ENCODE measurements at places on chromosomes 7 and 10.

DNA sequence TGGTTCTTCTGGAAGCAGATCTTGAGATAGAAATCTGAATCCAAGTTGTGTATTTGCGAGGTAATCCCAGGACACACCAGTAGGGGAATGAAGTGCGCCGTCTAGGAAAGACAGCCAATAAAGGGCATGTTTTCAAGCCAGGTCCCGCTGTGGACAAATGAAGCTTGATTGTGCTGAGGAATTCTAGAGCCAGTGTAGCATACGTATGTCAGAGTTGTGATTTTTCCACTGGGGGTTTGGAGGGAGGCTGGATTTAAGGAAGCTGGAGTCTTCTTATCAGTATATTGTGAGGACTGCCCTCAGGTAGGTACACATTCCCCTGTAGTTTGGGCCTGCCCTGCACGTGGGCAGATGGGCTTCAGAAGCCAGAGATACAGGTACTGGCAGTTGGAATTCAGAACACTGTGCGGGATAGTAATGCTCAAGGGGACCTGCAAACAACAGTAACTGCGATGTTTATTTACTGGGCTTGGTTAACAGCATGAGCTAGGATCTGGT is 50.9 kb downstream of the GALNT11 start:
- no peak for DNase-seq

- no peak for DNase-seq
Observed at GRCh38 chr7:11120068-11120664, 146.5 kb downstream of the PHF14 start.

DNA sequence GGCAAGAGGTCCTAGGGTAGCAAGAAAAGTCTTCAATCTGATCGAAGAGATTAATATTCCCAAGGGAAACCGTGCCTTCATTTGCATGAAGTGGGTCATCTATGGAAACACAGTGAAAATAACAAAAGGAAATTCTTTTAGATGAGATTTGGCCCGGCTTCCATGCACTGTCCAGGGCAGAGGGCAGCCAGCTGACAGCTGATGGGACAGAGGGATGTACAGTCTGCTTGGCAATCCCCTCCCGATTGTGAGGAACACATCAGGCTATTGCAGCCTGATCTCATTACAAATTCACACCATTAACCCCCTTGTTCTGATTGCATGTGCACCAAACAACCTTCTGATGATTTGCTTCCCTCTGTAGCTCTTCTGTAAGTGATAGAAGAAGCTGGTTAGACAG is 105.3 kb downstream of the FRMD4A start:
- no peak for DNase-seq

DNA sequence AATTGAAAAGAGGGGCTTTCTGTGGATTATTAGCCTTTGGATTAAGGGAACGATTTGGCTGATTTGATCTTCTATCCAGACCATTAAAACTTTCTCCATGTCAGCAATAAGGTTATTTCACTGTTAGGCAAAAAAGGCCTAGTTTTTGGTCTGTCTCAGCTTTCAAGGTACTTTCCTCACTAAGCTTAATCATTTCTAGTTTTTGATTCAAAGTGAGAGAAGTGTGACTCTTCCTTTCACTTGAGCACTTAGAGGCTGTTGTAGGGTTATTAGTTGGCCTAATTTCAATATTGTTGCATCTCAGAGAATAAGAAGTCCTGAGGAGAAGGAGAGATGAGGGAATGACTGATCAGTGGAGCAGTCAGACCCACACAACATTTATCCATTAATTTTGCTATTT is 596.0 kb upstream of the TPK1 start:
- DNase-seq, result no peak

- DNase-seq, result no peak
Observed at GRCh38 chr10:105855791-105856190, 1214.7 kb downstream of the SORCS3 start.

- DNase-seq, result no peak
Observed at GRCh38 chr10:31605861-31606525, 287.0 kb downstream of the ZEB1 start.

DNA sequence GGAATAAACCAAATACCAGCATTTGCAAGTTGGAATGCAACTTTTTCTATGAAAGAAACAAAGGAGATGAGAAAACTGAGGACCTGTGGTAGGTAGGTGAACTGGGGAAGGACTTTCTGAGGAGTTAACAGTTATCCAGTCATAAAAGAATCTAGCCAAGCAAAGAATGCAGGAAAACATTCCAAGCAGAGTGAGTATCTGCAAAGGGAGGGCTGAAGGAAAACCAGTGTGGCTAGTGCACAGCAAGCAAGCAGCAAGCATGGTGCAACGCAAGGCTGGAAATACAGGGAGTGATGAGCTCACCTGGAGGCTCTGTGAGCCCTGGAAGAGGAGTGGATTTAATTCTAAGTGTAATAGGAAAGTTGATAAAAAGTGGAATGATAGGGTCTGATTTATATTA is 44.0 kb downstream of the RTKN2 start:
- no peak for DNase-seq

DNA sequence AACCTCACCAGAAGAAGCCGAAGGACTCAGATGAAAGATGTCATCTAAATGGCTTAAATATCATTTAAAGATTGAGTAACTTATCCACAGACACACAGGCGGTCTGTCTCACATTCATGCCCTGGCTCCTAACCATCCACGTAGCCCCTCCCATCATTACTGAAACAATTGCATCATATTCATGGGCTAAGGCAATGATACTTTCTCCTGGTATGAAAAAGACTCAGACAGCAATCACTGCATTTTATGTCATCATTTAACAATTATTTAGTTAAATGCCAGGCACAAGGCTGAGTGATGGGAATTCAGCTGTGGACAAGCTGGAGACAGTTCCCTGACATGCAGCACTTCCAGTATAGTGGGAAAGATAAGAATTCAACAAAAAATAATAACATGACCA is 11.2 kb upstream of the TECTB start:
- no peak for DNase-seq

DNA sequence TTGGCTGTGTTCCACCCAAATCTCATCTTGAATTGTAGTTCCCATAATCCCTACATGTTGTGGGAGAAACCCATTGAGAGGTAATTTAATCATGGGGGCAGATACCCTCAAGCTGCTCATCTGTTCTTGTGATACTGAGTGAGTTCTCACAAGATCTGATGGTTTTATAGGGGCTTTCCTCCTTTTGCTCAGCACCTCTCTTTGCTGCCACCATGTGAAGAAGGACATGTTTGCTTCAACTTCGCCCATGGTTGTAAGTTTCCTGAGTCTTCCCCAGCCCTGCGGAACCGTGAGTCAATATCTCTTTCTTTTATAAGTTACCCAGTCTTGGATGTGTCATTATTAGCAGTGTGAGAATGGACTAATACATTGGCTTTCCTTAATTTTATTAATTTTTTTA is 527.8 kb downstream of the MDFIC start:
- no peak for DNase-seq

GRCh38 chr10:60870416-60870728 is 73.6 kb downstream of the RHOBTB1 start:
- no peak for DNase-seq

DNA sequence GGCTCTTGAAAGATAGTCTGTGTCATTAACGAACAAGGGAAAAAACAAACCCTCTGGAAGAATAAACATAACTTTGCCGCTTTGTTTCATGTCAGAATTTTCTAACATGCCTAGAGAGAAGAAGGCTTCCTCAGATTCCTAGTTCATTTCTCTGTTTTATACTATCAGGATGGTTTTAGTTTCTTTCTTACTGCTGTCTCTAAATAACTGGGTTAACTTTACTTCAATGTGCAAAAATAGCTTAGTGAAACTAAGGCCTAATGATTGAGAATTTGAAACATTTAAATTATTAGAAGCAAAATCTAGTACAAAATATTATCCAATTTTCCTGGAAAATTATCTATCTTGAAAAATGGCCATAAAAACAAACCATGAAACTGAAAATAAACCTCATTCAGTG is 72.1 kb upstream of the OGDHL start:
- DNase-seq, result no peak

DNA sequence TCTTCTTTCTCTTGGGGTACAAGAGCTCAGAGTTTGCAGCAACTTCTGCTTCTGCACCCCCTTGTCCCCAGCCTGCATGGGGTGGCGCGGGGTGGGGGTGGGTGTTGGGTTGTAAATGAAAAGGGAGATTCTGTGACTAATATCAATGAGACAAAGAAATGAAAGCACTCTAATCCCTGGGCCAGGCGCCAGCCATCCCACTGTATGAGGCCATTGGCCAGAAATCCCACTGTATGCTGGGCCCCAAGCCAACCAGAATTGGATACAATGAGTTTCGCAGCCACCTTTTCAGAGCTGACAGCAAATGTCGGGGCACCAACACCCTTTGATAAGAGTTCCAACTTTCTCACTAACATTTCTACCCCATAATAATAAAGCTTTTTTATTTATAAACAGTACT is 10.9 kb upstream of the PTN start:
- DNase-seq, result no peak

DNA sequence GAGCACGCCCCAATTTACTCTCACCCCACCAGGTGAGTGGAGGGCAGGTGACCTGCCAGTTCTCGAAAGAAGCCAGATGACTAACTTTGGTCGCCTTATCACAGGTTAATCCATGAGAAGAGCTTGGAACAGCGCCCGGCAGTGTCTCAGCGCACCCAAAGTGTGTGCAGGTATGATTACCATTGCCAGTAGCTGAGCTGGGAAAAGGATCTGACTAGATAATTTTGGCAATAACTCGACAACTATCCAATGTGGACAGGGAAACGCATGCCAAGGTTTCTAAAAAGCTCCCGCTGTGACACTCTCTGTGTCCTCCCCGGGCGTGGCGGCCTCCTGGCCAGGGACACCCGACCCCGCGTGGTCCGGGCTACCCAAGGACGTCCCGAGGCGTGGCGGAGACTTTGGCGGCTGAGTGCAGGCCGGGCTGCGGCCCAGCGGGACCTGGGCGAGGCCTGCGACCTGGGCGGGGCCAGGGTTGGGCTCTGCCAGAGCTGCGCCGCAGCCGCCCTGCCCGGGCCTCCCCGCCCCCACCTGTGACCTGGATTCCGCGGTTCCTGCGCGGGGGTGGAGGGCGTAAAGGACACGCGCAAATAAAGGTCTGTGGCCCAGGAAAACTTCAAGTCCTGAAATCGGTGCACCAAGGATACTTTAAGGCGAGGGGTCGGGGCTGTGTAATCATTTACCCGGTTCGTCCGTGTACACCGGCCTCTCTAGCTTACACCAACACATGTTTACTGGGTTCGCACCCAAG is 13.7 kb upstream of the WAPL start:
- no peak for DNase-seq

- DNase-seq, result no peak
Observed at GRCh38 chr10:71443676-71444075, 47.0 kb downstream of the CDH23 start.

GRCh38 chr7:12524794-12525386 is 45.6 kb upstream of the SCIN start:
- DNase-seq, result peak; percentile 58

- no peak for DNase-seq
Observed at GRCh38 chr10:119801998-119802538, 70.6 kb downstream of the MCMBP start.

GRCh38 chr10:3068201-3068967 is 1.0 kb downstream of the PFKP start:
- no peak for DNase-seq

DNA sequence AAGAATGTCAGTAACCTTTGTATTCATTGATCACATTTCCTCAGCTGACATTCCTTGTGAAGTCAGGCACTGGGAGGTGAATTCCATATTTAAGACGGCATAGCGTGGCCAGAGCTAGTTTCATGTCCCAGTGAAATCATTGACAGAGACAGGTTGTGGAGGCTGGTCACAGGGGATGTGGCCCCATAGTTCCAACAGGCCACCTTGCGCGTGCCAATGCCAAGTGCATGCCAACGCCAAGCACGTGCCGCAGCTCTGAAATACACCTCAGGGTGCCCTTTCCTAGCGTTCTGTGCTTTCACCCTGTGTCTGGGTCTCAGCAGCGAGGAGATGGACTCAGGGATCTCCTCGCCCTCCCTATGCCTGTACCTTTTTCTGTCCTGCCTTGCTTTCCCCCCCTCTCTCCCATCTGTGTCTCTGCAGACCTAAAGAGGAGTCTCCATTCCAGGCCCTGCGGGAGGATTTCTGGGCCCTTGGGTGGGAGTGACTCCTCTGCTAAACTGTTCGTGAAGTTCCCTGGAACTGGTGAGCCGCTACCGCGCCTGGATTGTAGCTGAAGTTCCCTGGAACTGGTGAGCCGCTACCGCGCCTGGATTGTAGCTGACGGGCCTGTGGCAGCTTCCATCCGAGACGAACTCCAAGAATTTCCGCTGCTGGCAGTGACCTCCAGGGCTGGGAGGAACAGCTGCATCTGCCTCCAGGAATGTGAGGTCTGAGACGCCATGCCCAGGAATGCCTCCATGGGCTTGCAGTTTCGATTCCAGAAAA is 19.7 kb downstream of the AQP1 start:
- DNase-seq, result no peak

DNA sequence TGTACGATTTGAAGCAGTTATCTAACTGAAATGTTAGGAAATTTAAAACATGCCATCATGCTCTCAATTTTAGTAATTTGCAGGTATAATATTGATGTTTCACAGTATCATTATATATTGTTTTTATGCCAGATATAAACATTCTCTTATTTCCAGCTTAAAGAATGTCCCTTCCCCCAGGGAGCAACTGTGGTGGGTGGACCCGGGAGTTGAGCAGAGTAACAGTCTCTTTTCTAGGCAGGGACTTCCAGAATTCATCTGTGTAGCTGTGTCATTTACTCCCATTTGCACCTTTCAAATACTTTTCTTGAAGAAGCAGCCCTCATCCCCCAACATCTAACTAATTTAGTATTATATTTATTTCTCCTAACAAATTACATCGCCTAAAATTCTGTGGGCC is 9.6 kb downstream of the INPP5F start:
- DNase-seq, result no peak

DNA sequence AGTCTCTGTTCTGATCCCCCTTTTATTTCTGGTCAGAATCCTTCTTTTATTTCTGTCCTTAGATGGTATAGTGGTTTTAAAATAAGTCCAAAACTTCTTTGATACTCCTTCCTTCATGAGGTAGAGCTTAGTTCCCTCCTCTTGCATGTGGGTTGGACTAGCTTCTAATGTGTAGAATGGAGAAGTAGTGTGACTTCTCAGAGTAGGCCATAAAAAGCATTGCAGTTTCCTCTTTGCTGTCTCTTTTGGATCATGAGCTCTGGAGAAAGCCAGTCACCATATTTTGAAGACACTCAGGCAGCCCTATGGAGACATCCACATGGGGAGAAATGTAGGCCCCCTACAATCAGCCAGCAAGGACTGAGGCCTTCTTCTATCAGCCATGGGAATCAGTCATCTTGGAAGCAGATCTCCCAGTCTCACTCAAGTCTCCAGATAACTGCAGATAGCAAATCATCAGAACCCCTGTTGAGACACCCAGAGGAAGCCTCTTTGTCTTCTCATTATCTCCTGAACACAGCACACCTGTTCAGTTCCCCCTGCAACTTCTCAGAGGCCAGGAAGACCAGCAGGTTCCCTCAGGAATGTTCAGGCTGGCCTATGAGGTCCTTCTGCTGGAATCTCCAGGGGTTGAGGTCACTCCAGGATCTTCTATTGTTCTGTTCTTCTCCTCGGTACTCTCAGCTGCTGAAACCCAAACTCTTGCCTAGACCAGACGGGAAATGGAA is 511.9 kb upstream of the ZMIZ1 start:
- DNase-seq, result no peak

- DNase-seq, result no peak
Observed at GRCh38 chr7:65962033-65962432, 20.0 kb downstream of the GUSB start.

GRCh38 chr7:81664304-81664703 is 105.5 kb downstream of the HGF start:
- DNase-seq, result no peak

Data from NCI-H748 treated with DMSO at 0.1 percent for 48 hours (cell line).